ENCODE measurements at places on chromosomes 2 and 18.

DNA sequence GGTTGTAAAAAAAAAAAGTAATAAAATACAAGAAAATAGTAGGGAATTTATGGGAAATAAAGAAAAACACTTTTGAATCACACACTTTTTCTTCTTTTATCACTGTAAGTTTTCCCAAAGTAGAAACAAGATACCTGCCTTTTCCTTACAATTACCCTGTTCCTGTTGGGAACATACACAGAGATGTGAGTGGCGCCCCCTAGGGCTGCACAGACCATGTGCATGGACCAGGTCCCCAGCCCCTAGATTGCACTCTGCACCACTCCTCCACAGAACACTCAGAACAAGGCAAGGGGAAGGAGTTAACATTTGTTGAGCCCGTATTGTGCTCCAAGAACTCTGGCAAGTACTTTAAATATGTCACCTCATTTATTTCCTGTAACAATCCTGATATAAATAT is 118.7 kb upstream of the NRP2 start:
- DNase-seq: peak; percentile 2

- no peak for DNase-seq
These were observed 5.9 kb downstream of the ARID5A start for GRCh38 chr2:96542357-96542977.

GRCh38 chr2:35938838-35939237 is 416.7 kb upstream of the CRIM1 start:
- DNase-seq: no peak

DNA sequence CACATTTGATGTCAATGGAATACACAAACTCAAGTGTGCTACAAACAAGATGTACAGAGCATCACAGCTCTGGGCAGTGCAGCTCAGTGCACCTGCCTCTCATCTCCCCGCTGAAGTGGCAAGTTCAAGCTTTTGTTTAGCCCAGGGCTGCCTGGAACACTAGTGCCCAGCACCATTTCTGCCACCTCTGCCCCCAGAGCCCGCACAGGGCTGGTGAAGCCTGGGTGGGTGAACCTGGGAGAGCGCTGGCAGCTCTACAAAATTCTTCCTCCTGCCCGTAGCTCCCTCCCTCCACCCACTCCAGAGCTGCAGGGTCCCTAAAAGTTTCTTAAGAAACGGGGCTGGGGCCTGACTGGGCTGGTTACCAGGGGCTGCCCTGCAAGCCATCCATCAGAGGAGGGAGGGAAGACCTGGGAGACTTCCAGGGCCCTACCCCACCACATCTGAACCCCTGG is 1.5 kb downstream of the HES6 start:
- no peak for DNase-seq

GRCh38 chr2:169999054-169999453 is 171.8 kb downstream of the UBR3 start:
- no peak for DNase-seq
